ENCODE measurements at places on chromosomes 1 and 21.

DNA sequence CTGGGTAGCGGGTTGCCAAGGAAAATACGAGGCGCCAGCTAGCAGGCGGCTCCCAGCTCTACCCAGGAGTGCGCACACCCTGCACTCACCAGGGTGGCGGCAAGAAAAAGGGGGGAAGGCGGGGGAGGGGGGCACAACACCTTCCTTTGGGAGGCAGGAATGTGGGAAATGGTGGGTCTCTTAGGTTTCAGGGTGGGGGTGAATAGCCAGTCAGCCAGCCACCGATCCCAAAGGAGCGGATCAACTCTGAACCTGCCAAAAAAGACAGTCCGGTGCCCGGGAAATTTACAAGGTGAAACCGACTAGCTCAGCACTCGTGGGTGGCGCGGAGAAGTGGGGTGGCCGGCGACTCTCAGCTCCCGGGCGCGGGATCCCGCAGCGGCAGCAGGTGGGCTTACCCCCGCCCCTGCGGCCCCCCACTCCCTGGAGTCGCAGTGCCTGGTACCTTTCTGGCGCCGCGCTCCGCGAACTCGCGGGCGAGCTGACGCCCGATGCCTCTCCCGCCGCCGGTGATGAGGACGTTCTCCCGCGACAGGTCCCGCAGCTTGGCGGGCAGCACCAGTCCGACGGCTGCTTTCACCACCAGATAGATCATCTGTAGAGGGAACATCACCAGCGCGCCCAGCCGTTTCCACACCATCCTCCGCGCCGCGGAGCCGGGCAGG, 1.2 kb downstream of the DHRS3 start:
- no peak for DNase-seq

GRCh38 chr1:156383023-156383422, 14.0 kb downstream of the RHBG start:
- DNase-seq = peak; percentile 95

DNA sequence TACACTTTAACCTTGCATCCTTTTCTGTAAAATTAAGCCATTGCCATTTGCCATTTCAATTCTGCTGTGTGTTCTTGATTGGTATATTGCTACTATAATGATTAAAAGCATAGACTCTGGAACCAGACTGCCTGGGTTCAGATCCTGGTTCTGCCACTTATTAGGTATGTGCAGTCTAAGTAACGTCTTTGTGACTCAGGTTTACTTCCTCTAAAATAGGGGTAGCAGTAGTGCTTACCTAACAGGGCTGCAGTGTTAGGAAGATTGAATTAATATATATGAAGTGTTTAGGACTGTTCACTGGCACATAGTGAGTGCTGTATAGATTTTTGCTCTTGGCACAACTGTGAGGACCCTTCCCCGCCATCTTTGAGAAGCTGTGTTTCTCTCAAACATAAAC, 4.4 kb downstream of the CDC42 start:
- no peak for DNase-seq

DNA sequence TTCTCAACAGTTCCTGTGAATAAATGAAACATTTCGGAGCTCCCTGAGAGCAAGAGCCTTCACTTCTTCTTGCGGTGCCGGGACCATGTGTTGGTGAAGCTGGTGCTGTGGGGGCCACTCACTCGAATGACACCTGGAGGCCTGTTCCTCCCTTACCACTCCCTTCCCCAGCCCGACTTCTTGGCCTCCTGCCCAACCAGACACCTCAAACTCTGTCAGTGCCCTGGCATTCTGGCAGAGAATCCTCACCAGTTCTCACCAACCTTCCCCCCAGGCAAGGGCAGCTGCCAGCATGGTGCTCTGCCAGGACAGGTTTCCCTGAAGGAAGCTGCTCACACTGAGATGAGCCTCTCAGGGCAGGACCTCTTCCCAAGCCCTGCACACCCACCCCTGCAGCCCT, 68.3 kb downstream of the MPZL1 start:
- DNase-seq = no peak

GRCh38 chr21:45964649-45965048, 16.9 kb upstream of the COL6A1 start:
- DNase-seq = no peak
